ENCODE measurements at places on chromosomes 2 and 18.

DNA sequence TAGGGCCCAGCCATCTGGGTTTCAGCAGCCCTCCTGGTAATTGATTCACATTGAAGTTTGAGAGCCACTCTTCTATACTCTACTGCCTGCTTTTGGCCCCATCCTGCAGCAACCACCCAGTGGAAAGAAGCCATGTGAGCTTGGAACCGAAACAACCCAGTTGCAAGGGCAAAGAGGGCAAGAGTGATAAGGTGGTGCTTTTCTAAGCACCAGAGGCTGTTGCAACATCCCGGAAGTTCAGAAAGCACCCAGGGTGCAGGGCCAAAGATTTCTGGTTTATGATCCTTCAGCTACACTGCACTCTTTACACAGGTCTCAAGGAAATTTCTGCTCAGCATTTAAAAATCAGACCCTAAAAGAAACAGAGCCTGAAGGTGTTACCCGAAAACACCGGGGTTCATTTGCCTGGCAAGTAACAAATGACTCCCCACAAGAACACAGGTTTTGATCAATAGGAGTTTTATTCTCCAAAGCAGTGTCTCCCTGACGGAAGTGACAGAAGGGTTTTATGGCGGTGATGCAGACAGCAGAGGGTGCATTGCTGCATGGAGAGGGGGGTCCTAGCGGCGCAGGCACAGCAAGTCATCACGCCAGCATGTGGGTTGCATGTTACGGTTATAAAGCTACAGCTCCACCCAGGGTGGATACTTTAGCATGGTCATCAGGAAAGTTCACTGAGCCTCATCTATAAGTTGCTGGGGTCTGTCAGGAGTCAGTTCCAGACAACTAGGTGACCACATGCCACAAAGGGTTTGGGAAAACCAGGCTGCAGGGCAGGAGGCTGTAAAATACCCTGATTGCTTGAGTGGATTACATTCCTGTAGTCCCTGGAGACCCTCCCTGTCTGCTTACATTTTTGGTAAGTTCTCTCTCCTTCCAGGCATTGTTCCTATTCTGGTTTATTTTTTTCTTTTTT is 28.8 kb upstream of the TMEM37 start:
- no peak for DNase-seq

DNA sequence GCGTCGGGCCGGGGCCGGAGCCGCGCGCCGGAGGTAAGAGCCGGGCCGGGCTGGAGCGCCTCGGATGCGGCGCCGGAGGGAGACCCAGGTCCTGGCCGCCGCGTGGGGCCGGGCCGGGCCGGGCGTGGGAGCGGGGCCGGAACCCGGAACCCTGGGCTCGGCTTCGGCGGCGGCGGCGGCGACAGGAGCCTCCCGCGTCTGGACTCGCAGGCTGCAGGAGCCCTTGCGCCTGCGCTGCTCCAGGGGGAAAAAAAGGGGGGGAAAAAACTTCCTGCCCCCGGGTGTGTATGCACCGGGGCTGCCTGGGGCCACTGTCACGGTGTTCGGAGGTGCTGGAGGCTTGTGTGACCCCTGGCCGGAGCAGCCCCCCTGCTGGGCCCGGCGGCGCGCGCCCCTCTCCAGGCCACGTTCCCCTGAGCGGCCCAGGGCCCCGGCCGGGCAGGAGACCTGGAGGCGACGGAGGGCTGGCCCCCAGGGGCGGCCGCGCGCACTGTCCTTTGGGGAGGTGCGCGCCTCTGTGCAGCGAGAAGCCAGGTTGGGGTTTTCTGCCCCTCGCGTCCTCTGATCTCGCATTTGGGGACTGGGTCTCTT is 864 bp downstream of the KLHL29 start:
- no peak for DNase-seq

DNA sequence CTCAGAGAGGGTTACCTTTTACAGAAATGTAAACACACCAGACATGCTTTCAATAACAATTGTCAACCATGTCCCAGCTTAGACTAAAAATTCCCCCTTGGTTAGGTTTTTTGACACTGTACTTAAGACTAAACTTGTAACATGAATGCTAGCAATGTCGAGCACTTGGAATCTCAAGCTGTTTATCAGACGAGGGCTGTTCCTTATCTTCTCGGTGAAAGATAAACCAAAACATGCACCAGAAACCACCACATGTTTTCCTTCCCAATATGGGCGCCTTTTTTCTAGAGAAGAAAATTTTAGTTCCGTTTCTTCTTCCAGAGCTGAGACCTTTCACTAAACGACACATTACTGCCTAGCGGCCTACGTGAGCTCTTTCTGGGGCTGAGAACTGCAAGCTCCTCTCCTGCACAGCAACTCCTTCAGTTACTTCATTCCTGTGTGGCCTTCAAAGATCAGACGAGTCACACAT is 42.4 kb upstream of the ACKR3 start:
- DNase-seq, result no peak

DNA sequence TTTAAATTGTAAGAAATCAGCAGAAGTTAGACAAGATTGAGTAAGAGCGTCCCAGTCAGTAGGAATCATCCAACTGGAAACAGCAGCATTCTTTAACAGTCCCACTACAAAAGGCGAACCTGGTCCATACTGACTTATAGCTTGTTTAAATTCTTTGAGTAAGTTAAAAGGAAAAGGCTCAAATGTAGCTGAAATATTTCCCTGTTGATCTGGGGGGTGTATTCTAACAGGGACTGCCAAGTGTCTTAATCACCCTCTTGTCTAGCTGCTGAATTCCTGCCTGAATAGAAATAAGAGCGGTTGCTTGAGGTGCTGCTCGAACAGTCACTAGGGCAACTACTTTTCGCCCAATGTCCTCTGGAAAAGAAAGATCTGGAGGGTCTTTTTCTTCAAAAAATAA is 56.4 kb upstream of the FMNL2 start:
- no peak for DNase-seq

DNA sequence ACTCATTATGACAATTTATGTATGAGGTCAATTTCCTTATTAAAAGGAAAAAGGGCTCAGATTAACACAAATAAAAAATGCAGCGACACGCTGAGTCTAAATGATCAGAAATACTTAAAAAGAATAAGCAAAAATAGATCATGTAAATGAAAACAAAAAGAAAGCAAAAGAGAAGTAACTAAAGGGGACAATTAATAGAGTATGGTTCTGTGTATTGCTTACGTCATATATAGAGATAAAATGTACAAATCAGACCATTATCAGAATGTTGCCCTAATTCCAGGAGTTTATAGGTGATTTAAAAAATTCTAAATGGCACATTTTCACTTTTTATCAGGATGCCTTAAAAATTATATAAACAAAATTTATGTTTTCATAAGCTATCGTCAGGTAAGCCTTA is 189.5 kb downstream of the DNAH7 start:
- no peak for DNase-seq

GRCh38 chr2:70733646-70734180 is 34.3 kb downstream of the ADD2 start:
- no peak for DNase-seq

DNA sequence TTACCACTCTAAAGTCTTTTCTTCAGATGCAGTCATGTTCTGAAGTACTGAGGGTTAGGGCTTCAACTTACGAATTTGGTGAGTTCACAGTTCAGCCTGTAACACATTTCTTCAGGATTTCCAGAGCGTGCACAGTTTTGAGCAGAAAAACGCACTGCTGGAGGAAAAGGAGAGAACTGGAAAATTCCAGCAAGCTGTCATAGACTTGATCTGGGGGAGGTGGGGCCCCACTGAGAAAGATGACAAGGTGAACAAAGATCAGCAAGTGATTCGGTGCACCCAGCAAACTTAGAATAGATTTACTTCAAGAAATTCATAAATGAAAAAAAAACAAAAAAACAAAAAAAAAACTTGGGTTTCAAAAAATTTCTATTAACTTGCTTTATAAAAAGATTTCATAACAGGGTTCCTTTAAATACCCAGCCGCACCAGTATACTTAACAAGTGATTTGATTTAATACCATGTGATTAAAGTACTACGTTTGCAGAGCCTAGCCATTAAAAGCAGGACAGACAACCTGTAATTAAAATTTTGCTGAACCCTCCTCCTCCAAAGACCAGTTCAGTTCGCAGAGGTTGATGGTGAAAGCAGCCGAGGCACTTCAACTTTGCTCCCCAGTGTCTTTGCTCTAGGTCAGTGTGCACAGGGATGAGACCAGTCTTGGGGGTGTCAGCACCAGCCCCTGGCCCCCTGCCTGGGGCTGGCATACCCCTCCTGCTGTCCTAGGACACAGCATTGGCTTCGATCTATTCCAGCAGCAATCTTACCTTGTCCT is 30.5 kb downstream of the CTIF start:
- no peak for DNase-seq
